ENCODE measurements at places on chromosomes 13 and 19.

DNA sequence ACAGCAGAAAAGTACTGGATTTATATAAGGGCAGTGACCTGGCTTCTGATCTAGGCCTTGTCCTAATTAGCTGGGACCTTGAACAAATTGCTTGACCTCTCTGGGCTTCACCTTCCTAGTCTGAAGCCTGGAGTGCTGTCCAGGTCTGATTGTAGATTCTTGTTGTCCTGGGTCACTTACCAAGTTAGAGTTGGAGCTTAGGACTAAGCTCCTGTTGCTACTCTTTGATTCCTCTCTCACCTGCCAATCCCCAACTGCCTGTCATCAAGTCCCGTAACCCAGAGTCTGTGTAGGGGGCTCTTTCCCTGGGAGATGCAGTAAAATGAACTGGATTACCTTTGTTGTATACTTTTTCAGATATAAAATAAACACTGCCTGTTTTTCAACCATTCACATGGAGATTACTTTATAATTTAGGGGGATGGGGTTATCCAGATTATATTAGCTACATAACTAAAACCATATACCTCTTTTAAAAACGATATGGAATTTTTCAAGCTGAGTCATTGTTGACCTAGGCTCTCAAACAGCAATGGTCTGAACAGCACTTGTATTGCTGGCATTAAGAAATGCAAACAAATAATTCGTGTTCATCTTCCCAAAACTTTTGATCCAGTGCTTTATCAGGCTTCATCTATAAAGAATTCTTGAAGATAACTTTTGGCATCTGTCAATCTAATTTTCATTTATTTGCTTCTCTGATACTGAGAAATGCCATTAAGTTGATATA is 5.8 kb downstream of the ARHGAP35 start:
- no peak for DNase-seq

- DNase-seq, result peak; percentile 16
These were observed 1.3 kb upstream of the CEACAM6 start for GRCh38 chr19:41753936-41754529.

DNA sequence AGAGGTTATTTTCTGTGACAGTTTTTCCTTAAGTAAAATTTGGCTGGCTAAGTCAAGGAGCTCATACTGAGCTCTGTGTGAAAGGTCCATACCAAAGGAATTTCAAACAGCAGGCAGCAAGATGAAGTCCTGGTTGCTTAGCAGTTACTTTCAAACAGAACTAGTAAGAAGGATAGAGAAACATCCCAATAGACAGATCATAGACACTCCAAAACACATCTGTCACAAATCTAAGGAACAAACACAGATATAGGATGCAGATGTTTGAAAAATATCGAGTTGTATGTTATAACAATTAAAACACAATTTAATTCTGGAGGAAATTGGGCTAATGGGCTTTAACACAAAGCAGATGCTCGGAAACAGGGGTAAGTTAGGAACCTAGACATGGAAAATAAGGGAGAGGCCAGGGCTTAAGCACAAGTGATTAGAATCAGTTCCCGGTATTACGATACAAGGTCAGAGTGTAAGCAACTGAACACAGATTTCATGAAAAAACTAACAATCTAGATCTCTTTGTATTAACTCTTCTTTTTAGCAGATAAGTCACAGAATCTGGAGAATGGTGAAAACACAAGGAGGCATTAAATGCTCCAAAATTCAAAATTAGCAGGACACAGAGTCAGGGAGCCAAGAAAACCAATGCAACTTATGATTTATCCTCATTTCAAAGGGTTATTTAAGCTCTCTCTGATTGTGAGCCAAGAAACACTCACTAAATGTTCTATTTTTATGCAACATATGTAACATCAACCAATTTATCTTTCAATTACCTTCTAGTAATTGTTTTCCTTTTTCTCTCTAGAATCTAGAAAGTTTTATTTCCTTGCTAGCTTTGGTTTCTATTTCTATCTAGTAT is 1992.9 kb upstream of the PCDH20 start:
- no peak for DNase-seq

DNA sequence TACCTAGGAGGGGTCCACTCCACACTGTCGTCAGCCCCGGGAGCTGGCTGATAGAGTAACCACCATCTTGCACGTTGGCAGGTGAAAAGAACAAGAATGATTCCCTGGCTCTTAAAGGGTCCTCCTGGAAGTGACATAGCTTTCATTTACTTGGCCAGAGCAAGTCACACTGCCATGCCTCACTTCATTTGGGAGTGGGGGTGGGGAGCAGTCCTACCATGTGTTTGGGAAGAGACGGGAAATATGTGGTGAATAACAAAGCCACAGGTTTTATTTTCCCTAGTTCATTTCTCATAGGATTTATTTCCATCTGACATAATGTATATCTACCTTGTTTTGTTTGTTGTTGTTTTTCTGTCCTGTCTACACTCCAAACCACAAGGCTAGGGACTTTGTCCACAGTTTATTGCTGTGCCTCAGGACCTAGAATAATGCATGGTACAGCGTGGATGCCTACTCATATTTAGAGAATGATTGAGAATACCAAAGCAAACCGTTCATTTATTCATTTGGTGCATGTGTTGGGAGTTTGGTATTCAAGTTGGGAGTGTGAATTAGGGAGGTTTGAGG is 26.8 kb downstream of the UBAC2 start:
- no peak for DNase-seq

- DNase-seq, result no peak
These were observed 41.7 kb downstream of the TNFSF11 start for GRCh38 chr13:42615691-42616090.
